ENCODE measurements at places on chromosomes 5 and 9.

- no peak for DNase-seq
- no peak overlapping the region for H3K4me3 ChIP-seq
- no peaks in the 10 kb centered on the region for H3K27me3 ChIP-seq
- no peak overlapping the region for H3K27ac ChIP-seq
- H3K36me3 ChIP-seq = no peaks in the 10 kb centered on the region
Observed at GRCh38 chr5:137470111-137470920, 28.8 kb downstream of the SPOCK1 start.

DNA sequence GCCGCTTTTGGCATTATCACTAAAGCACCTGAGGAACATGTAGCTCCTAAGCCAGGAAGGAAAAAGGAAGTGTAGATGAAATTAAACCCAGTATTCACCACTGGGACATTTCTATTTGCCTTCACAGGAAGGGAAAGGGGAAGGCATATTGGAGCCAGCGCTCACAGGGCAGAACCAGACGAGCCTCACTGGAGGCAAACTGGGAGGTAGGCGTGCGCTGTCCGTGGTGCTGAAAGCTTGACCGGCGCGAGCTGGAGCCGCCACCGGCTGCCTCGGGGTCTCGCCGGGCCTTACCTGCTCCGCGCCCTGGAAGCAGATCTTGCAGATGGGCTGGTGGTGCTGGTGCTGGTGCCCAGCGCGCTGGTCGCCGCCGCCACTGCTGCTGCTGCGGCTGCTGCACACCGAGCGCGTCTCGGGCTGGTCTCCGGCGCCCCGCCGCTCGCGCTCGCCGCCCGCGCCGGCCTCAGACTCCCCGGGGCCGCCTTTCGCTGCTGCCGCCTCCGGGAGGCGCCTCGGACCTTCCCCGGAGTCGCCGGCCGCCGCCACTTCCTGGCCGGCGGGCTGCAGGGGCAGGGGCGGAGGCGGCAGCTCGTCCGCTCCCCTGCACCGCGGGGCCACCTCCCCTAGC is 732 bp downstream of the MARCHF11 start:
- H3K4me1 ChIP-seq = no peaks in the 10 kb centered on the region
- H3K27me3 ChIP-seq = no peaks in the 10 kb centered on the region
- no peak overlapping the region for H3K4me3 ChIP-seq

DNA sequence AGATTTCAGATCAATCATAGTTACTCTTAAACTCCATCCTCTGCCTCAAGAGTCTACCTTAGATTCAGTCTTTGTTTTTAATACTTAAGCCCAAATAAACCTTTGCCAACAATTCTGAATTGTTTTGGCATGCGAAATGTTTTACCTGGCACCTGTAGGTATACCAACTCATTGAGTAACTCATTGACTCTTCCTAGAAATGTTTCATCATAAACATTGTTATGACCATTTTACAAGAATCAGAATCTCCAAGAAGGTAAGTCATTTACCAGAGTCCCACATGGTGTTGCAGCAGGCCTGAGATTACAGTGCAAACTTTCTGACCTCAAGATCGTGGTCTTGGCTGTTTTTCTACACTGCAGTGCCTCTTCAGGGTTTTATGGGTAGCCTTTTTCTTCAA is 750.4 kb downstream of the BRINP1 start:
- H3K27ac ChIP-seq = no peak overlapping the region
- no peaks in the 10 kb centered on the region for H3K36me3 ChIP-seq
- no peak overlapping the region for H3K4me3 ChIP-seq
- no peaks in the 10 kb centered on the region for H3K27me3 ChIP-seq
- no peak for DNase-seq

- H3K4me1 ChIP-seq = no peaks in the 10 kb centered on the region
- DNase-seq = no peak
- H3K4me3 ChIP-seq = no peak overlapping the region
- no peaks in the 10 kb centered on the region for H3K27me3 ChIP-seq
Observed at GRCh38 chr5:67287510-67288268, 91.1 kb upstream of the CD180 start.

- no peaks in the 10 kb centered on the region for H3K4me1 ChIP-seq
- no peak for DNase-seq
- no peak overlapping the region for H3K4me3 ChIP-seq
- no peaks in the 10 kb centered on the region for H3K36me3 ChIP-seq
- no peaks in the 10 kb centered on the region for H3K27me3 ChIP-seq
Observed at GRCh38 chr9:127634698-127635097, 22.6 kb downstream of the STXBP1 start.

- H3K4me3 ChIP-seq = no peak overlapping the region
- no peak for DNase-seq
- no peak overlapping the region for H3K27ac ChIP-seq
- no peaks in the 10 kb centered on the region for H3K27me3 ChIP-seq
- H3K36me3 ChIP-seq = no peaks in the 10 kb centered on the region
Observed at GRCh38 chr5:102375272-102375671, 79.2 kb upstream of the SLCO4C1 start.

DNA sequence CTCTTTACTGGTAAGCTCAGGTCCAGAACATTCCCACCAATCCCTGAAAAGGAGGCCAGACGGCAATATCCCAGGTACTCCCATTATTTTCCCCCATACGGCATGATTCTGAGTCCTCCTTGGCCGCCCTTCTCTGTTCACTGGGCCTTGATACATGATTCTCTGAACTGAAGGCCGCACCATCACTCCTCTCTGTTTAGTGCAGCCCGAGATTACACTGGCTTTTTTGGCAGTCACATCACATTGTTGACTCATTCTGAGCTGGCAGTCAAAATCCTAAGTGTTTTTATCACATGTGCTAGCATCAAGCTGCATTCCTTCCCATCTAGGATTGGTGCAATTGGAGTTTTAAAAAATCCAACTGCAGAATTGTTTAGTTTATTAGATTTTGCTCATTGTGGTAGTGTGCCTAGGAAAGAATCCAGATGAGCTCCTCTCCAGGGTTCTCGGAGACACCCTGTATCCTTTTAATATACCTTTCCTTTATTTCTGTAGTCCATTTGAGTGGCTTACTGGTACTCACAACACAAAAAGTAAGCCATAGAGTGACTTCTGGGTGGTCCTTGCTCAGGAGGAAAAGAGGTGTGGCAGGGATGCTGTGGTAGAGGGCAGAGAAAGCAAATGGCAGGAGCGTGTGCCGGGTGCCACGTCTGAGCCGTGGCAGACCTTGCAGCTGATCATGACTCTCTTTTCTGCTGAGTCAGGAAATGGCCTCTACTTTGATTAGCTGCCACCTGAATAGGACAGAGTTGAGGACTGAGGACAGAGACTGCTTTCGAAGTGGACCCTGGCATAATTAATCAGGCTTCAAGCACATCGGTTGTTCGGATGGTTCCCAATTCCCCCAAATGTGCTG is 121.1 kb upstream of the IL12B start:
- no peaks in the 10 kb centered on the region for H3K4me1 ChIP-seq
- H3K27ac ChIP-seq = no peak overlapping the region
- H3K4me3 ChIP-seq = no peak overlapping the region

DNA sequence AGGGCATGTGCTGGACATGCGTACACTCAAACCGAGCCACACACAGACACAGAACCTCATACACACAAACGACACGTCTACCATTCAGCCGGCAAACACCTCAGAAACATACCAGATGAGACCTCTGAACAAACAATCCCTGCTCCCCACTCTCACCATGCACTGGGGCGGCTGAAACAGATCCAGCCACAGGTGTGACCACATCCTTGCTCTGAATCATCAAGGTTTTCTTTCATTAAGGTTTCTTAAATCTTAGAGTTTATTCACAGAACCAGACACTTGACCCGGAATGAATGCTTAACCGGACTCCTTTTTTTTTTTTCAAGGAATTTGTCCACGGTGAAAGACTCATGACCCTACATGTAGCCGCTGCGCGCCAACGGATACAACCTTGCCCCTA is 26.2 kb downstream of the TERT start:
- peaks cover 10% of the 10 kb centered on the region for H3K4me1 ChIP-seq
- peak; percentile 50 for DNase-seq
- no peaks in the 10 kb centered on the region for H3K36me3 ChIP-seq
- H3K4me3 ChIP-seq = no peak overlapping the region

- no peak for DNase-seq
- no peaks in the 10 kb centered on the region for H3K4me1 ChIP-seq
- no peaks in the 10 kb centered on the region for H3K36me3 ChIP-seq
- no peak overlapping the region for H3K27ac ChIP-seq
Observed at GRCh38 chr9:85344901-85345300, 396.9 kb downstream of the AGTPBP1 start.

- H3K27me3 ChIP-seq = no peaks in the 10 kb centered on the region
- no peaks in the 10 kb centered on the region for H3K4me1 ChIP-seq
- H3K36me3 ChIP-seq = no peaks in the 10 kb centered on the region
- no peak overlapping the region for H3K27ac ChIP-seq
Observed at GRCh38 chr5:11609570-11610303, 294.5 kb downstream of the CTNND2 start.

DNA sequence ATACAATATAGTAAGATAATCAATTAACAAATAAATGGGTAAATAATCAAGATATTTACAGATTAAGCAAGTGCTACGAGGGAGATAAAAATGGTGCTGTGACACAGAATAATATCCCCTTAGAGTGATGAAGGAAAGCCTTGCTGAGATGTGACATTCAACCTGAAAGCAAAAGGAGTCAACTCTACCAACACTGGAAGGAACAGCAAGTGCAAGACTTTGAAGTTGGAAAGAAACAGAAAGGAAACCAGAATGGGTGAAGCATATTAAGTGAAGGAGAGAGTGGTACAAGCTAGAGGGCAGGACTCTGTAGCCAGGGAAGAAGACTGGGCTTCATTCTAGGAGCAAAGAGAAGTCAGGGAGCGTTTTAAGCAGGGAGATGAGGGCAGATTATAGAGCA is 12.2 kb upstream of the MEGF9 start:
- no peaks in the 10 kb centered on the region for H3K27me3 ChIP-seq
- H3K4me3 ChIP-seq = no peak overlapping the region
- H3K4me1 ChIP-seq = no peaks in the 10 kb centered on the region
- H3K36me3 ChIP-seq = no peaks in the 10 kb centered on the region
- H3K27ac ChIP-seq = no peak overlapping the region

- H3K4me3 ChIP-seq = no peak overlapping the region
- H3K36me3 ChIP-seq = no peaks in the 10 kb centered on the region
- no peaks in the 10 kb centered on the region for H3K4me1 ChIP-seq
- DNase-seq = no peak
- H3K27me3 ChIP-seq = no peaks in the 10 kb centered on the region
- no peak overlapping the region for H3K27ac ChIP-seq
Observed at GRCh38 chr5:160657068-160657507, 194.9 kb downstream of the ATP10B start.

DNA sequence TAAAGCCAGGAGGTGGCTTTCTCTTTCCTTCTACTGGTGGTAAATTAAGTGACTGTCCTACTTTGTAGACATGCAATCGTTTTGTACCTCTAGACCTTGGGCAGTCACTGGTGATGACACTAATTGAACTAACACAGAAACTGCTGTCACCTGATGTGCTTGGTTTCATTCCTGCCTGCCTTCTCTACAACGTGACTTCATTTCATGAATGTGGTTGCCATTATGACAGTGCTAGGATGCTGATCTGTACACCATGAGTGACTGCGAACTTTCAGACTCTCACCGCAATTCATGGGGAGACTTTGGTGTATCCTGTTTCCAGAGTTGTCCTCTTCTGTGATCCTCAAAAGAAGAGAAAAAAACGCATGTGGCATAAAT is 47.5 kb downstream of the UBE2QL1 start:
- no peaks in the 10 kb centered on the region for H3K36me3 ChIP-seq
- no peaks in the 10 kb centered on the region for H3K4me1 ChIP-seq
- no peak overlapping the region for H3K27ac ChIP-seq
- no peak overlapping the region for H3K4me3 ChIP-seq

- H3K4me1 ChIP-seq = no peaks in the 10 kb centered on the region
- H3K27ac ChIP-seq = no peak overlapping the region
- no peaks in the 10 kb centered on the region for H3K36me3 ChIP-seq
- no peaks in the 10 kb centered on the region for H3K27me3 ChIP-seq
- no peak overlapping the region for H3K4me3 ChIP-seq
Observed at GRCh38 chr5:79547982-79548381, 34.0 kb upstream of the HOMER1 start.

DNA sequence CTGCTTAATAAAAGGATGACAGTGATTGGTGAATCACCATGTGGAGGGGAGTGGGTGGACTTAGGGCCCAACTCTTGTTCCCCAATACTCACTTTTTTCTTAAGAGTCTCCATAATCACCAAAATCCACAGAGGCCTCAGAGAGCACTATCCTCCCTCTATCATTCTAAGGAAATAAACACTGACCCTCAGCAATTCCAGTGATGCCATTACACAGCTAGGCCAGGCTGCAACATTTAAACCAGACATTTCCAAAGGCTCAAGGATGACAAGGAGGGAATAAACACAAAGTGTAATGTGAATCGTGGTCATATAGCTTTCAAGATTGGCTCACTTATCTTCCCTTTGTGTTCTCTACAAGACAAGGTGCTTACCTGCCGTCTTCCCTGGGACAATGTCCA is 2.4 kb upstream of the ARSI start:
- no peaks in the 10 kb centered on the region for H3K4me1 ChIP-seq
- H3K36me3 ChIP-seq = no peaks in the 10 kb centered on the region
- no peak overlapping the region for H3K27ac ChIP-seq
- no peak overlapping the region for H3K4me3 ChIP-seq
- no peak for DNase-seq

GRCh38 chr9:88664773-88665172 is 129.8 kb downstream of the NXNL2 start:
- H3K4me1 ChIP-seq = no peaks in the 10 kb centered on the region
- H3K4me3 ChIP-seq = no peak overlapping the region
- no peaks in the 10 kb centered on the region for H3K36me3 ChIP-seq
- no peaks in the 10 kb centered on the region for H3K27me3 ChIP-seq
- DNase-seq = no peak

- H3K36me3 ChIP-seq = no peaks in the 10 kb centered on the region
- no peaks in the 10 kb centered on the region for H3K27me3 ChIP-seq
- H3K27ac ChIP-seq = no peak overlapping the region
- DNase-seq = no peak
Observed at GRCh38 chr5:61737301-61737963, 405.4 kb downstream of the ZSWIM6 start.

GRCh38 chr5:139180850-139181249 is 17.3 kb downstream of the SIL1 start:
- no peaks in the 10 kb centered on the region for H3K4me1 ChIP-seq
- H3K27me3 ChIP-seq = no peaks in the 10 kb centered on the region
- DNase-seq = no peak
- H3K27ac ChIP-seq = no peak overlapping the region

DNA sequence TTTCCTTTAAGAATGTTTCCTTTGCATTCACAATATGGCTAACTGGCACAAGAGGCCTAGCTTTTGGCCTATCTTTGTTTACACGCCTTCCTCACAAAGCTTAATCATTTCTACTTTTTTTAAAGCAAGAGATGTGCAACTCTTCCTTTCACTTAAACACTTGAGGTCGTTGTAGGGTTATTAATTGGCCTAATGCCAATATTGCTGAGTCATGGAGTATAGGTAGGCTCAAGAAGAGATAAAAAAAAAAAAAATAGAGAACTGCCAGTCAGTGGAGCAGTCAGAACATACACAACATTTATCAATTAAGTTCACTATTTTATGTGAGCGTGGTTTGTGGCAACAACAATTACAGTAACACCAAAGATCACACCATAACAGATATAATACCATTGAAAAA is 5.9 kb downstream of the FKBP15 start:
- H3K4me1 ChIP-seq = peaks cover 18% of the 10 kb centered on the region
- no peak for DNase-seq
- H3K36me3 ChIP-seq = no peaks in the 10 kb centered on the region
- no peaks in the 10 kb centered on the region for H3K27me3 ChIP-seq
- H3K27ac ChIP-seq = no peak overlapping the region

GRCh38 chr9:90102292-90102901 is 497.6 kb downstream of the GADD45G start:
- no peaks in the 10 kb centered on the region for H3K4me1 ChIP-seq
- no peaks in the 10 kb centered on the region for H3K27me3 ChIP-seq
- H3K4me3 ChIP-seq = no peak overlapping the region
- no peak overlapping the region for H3K27ac ChIP-seq
- H3K36me3 ChIP-seq = no peaks in the 10 kb centered on the region
- peak; percentile 60 for DNase-seq

All from CD8-positive, alpha-beta memory T cell (primary cell).